Type B pancreatic cell (in vitro differentiated cells): ENCODE measurements at places on chromosomes 12 and 14. TPM values are rescaled to one million over a fixed set of nuclear protein-coding genes. Genes with fewer than 3 reads are reported as not detected.

DNA sequence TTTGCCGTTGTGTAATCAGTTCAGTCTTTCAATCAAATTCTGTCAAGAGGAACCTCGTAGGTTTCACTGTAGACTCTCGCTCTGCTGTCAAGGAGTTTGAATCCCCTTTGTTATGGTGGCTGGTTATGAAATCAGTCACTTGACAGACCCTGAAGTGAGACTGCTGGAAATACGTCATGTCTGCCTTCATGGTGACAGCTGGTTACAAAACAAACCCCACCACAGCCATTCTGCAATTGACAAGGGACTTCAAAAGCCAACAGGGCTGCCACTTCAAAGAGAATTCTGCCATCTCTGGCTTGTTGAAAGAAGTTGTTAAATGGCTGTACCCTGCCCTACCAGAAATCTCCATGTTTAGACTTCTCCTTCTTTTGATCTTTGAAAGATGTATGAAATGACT, 286.9 kb downstream of the ERC1 start:
- no peaks in the 10 kb centered on the region for H3K27me3 ChIP-seq
- H3K36me3 ChIP-seq = peaks cover 29% of the 10 kb centered on the region
- no peak for DNase-seq
- H3K4me1 ChIP-seq = peaks cover 11% of the 10 kb centered on the region

TMEM19 gene
- 11.4 and 15.3 TPM in 2 replicates for total RNA-seq

DNA sequence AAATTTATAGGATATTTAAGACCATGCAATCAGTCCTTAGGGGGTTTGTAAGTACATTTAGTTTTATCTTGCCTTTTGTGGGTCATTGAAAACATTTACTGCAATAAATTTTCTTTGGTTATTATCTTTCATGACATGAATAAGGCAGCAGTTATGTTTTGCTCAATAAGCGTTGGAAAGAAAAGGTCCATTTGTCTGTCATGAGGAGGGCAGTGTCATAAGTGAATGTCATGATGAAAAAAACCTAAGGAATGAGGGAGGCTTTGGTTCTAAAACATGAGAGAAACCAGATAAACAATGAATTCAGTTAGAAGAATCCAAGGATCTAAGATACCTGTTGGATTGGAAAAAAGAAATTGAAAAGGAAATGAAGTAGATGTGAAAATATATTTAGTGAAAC, 209.4 kb downstream of the NAV3 start:
- peaks cover 12% of the 10 kb centered on the region for H3K36me3 ChIP-seq
- no peak overlapping the region for H3K27ac ChIP-seq
- peaks cover 4% of the 10 kb centered on the region for H3K27me3 ChIP-seq
- peaks cover 9% of the 10 kb centered on the region for H3K4me1 ChIP-seq

DNA sequence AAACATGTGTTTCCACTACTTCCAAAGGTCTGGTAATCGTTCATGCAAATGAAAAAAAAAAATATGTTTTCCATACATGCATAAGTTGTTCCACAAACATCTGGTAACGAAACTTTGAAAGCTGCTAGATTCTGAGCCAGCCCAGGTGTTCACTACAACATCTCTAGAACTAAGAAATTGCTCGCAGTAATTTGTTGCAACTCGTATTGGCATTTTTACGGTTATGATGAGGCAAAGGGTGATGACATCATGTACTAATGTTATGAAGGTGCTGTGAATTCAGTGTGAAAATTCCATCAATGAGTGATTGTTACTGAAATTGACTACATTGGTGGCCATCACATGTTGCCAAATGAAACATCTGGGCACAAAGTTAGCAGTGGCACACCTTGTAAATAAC, 31.9 kb upstream of the CCDC91 start:
- no peaks in the 10 kb centered on the region for H3K4me1 ChIP-seq
- peaks cover 11% of the 10 kb centered on the region for H3K36me3 ChIP-seq
- no peaks in the 10 kb centered on the region for H3K27me3 ChIP-seq
- H3K4me3 ChIP-seq = no peak overlapping the region
- no peak overlapping the region for H3K27ac ChIP-seq

DNA sequence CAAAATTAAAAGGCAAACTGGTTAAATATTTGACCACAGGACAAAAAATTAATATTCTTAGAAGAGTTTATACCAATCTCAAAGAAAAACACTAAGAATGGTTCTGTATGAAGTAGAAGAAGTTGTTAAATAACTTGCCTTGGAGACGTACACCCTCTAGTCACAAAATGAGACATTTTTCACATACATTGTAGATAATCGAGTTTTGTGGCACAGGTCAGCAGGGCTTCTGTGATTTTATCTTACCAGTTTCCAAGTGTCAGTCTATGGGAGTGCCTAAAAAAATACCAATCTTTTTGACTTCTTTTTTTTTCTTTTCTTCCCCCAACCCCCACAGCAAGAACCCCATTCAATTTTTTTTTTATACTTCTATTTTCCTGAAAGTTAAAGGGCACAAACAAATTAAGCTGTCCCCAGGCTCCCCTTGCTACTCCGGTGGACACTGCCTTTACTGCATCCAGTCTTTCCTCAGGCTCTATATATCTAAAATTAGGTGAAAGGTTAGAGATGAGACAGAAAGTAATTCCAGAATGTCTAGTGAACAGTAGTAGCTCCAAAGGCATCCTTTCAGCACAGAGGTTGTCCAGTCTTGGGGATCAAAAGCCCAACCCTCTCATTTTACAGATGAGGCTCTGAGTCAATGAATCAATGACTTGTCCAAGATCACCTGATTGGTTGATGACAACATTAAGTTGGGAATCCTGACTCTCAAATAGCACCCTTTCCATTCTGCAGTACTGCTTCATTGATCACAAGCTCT, 6.2 kb downstream of the LIMA1 start:
- H3K27ac ChIP-seq = peak overlapping the region; percentile 51
- peaks cover 31% of the 10 kb centered on the region for H3K4me1 ChIP-seq
- no peak overlapping the region for H3K4me3 ChIP-seq
